ENCODE measurements at places on chromosomes 3 and 15.

DNA sequence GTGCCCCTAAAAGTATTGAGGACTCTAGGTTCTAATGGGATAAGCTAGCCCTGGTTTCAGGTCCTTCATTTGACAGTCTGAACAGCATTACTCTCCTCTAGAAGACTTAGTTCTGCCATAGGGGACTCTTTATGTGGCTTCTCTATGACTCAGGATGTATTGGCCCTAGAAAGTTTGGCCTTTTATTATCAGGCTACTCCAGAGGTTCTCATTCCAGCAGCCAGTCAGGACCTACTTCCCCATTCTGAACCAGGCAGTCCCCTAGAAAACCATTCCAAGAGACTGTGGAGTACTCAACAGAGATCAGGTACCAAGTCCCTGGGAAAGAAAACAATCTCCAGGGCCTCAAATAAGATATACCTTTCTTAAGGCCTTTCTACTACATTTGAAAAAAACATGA is 157.9 kb upstream of the TSPAN3 start:
- no peak for DNase-seq

DNA sequence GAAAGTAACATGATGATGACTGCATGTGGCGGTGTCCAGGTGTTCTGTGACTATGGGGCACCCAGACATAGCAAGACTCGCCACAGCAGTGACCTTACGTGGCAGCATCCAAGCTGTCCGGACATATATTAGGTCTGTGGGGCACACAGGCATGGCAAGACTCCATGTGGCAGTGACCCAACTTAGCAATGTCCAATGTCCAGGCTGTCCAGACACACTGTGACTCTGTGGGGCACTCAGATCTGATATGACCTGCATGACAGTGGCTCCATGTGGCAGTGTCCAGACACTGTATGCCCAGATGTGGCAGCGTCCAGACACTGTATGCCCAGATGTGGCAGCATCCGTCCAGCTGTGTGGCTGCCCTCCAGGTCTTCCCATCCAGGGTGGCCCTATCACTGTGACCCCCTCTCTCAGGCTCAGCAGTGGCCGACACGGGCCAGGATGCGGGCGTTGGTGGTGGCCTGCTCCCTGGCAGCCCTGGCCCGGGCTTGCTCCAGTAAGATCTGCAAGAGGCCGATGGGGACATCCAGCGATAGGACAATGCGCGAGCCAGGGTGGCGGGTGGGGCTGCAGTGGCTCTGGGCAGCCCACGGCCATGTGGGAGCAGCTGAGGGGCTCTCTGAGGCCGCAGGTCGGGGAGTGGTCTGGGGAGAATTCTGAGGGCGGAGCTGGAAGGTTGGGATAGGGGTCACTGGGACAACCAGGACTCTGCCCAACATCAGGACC is 1.1 kb downstream of the UCN2 start:
- no peak for DNase-seq

- DNase-seq: no peak
Measured at GRCh38 chr3:9704347-9705322, 1.0 kb downstream of the CPNE9 start.

DNA sequence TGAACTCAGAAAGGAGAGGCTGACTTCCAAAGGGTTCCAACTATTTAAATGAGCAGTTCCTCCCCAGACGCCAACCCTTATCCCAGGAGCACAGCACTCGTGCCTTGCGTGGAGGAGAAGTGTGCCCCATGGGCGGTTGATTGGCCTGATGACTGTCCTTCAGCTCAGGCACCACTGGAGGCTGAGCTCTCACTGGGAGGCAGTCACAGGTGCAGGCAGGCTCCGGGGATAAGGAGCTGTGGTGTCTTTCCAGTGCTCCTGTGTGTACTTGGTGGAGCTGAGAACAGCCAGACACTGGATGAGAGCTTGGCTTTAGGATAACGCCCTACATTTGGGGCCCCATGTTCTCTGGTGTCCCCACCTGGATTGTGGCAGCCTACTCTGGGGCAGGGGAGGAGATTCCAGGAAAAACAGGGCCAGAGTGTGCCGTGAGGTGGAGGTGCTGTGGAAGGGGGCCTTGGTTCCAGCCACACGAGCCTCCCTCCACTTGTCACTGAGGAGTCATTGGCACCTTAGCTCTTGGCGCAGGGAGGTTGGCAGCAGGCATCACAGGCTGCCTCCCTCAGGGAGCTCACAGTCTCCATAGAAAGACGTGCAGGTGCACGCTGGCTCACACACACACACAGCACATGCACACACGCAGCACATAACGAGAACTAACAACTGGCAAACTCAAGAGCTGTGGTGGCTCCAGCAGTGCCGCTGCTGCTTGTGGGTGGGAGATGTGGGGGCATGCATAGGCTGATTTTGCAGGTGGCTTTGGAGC is 22.7 kb upstream of the EPHB3 start:
- no peak for DNase-seq

- no peak for DNase-seq
Measured at GRCh38 chr3:11479221-11479620, 164.5 kb downstream of the VGLL4 start.

DNA sequence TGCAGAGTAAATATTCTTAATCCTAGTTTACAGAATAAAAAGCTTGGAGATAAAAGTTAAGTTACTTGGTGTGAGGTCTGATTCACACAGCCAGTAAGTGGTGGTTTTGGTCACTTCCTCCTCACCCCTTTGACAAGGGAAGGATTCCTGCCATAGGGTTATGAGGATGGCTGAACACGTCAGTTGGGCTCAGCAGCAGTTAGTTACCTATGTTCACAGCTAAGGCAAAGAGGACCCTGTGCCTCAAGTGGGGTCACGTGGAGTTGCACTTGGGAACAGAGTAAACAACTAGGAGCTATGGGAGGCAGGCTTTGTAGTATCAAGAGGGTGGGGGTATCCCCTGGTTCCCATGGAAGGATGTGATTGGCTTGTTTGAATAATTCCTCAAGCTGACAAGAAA is 232.2 kb downstream of the UBE2E2 start:
- DNase-seq: no peak
